Stimulated activated CD8-positive, alpha-beta memory T cell treated with anti-CD3 and anti-CD28 coated beads, Interleukin-15, amount 100 ng/mL, for 48 hours (primary cell): ENCODE measurements at places on chromosomes 7 and 10.

DNA sequence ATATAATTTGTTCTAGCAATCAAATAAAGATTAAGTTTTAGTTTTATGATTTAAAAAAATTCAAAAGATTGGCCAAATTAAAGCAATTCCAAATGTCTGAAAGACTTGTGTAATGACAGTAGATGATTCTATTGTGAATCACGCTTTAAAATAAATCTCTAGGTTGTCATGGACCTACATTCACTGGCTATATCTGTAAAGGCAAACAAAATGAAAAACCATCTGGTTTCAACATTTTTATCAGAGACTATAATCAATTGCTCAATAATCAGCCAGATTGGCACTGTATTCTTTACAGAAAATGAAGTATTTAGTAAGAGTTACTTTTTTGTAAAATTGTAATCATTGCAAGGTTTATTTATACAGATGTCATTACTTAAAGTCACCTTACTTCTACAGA lies 60.7 kb downstream of the DGKB start:
- DNase-seq: no peak

- no peak for DNase-seq
These were observed 129.0 kb downstream of the DIP2C start for GRCh38 chr10:560314-560992.

DNA sequence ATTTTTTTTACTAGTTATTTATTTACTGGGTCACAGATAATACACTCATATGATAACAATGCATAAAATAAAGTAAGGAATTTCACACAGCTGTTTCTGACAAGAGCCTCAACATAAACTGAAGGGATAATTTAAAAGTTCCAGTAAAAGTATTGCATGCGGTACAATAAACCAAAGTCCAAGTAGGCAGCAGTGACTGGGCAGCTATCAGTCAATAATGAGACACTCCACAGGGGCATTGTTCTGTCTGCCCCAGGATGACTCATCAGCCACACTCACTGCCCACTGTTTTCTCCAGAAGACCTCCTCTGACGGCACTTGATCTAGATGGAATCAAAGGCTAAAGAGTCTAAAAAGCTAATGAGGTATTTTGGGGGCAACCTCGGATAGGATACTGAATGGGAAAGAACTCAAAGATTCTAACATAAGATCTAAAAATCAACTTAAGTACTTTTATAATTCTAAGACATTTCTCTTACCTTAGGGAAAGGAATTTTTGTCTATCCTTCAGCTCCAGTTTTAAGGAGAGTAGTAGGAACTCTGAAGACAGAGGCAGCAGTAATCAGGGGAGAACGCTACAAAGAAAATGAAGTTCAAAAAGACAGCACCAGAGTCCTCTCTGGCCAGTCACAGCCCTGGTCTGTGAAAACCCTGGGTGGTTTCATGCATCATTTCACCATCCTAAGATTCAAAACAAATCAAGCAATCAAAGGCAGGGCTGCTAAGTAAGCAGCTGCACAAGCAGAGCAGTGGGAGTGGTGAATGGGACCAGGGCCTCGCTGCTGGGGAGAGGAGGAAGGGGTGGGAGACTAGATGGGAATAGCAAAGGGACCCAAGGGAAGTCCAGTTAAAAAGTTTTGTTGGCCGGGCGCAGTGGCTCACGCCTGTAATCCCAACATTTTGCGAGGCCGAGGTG lies 175.1 kb downstream of the AVL9 start:
- DNase-seq: no peak

GRCh38 chr7:105711726-105712402 lies 130.6 kb upstream of the EFCAB10 start:
- no peak for DNase-seq

GRCh38 chr10:484925-485661 lies 204.4 kb downstream of the DIP2C start:
- no peak for DNase-seq

GRCh38 chr7:30994206-30995100 lies 30.7 kb downstream of the GHRHR start:
- no peak for DNase-seq

DNA sequence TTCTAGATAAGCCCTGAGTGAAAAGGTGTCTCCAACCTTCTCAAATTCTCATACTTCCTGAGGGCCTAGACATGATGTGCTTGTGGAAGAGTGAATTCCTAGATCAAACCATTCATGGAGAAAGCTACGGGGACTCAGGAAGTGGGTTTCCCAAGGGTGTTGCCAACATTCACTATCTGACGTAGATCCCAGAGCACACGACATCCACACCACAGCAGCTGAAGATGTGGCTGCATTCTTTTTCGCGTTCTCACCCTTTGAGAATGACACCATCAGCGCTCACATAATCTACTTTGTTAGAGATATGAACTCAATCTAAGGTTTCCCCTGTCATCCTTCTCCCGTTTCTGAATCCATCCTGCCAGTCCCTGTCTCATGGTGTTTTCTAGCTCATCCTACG lies 290.8 kb downstream of the DNAJB6 start:
- DNase-seq: no peak

DNA sequence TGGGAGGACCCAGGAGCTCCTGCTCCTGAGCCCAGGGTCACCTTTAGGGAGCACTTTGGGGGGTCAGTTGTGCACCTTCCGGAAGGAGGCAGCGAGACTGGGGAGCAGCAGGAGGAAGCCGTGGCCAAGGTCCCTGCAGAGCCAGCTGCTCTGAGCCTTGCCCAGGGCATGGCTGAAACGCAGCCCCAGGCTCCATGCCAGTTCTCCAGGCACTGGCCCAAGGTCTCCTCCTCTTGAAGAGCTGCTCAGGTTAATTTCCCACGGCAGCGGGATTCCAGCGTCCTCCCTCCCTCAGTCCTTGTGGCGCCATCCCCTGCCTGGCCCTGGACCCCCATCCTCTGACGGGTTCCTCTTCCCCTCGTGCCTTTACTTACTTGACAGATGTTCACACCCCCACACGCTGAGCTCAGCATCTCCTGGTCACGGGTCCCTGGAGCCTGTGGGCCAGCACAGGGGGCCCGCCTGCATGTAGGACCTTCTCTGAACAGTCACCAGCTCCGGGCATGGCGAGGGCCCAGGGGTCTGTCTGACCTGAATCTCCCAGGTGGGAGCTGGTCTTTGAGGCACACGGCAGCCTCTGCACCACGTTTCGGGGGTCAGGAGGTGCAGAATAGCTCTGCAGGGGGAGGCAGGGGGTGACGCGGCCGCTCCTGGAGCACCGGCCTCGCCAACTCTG lies 16.7 kb upstream of the CFAP46 start:
- no peak for DNase-seq

DNA sequence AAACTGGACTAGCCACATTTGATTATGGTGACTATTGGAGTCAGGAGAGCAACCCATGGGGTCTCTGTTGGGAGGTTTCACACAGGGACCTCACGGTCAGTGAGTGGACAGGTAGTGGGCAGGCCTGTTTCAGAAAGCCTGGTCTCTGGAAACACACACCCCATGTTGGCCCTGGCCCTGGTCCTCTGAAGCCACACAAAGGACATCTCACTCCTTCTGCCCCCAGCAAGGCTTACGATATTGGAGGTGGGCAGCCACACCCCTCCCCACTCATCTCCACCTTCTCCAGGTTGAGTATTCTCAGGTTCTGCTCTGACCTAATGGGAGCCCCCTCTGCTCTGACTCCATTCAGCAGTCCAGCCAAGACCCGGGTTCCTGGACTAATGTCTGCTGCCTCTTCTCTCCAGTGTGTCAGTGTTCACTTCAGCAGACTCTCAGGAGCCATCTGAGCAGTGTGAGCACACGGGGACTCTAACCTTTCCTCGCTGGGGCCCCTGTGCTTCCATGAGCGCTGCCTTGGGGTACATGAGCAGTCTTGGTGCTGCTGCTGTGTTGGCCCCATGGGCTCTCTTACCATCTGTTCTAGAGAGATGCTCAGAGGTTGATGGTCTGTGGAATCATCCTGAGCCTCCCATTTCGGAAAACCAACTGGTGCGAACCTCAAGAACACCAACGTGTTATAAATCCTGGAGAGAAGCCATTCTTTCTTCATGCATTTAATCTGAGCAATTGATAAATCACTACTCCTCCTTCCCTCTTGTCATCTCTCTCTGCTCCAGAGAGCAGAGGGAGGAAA lies 748.6 kb downstream of the GRID1 start:
- no peak for DNase-seq

- DNase-seq: no peak
These were observed 4.7 kb downstream of the GDF2 start for GRCh38 chr10:47326927-47327330.

GRCh38 chr7:100896732-100897608 lies 1.3 kb upstream of the ACHE start:
- no peak for DNase-seq

DNA sequence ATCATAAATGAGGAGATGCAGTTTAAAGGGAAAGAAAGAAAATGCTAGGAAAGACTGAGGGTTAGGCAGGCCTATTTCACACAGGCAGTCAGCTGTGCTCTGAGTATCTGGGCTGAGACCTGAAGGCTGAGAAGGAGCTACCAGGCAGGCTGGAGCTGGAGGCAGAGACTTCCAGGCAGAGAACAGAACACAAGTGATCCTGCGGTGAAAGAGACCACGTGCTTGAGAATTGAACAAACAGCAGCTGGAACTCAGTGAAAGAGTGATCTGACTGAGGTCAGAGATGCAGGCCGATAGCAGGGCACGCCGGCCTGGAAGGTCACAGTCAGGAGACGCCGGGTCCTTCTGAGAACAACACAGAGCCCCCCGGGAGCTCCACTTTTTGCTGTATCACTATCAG lies 147.8 kb downstream of the ADAM12 start:
- no peak for DNase-seq

GRCh38 chr10:13231190-13231589 lies 3.0 kb downstream of the UCMA start:
- no peak for DNase-seq

DNA sequence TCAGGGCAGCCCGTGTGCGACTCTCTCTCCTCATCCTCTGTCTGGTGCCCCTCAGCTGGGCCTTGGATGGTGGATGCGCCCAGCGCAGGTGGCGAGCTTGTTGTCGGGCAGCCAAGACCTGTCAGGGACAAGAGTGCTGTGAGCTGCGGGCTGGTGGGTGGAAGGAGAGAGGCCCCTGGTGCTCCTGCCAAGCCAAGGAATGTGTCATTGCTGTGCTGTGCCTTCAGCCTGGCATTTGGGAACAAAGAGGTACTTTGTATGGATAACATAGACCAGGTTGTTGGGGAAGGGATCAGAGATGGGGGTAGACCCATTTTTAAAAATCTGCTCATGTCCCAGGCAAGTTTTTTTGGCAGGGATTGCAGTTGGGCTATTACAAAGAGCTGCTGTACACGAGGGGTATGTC lies 120.9 kb downstream of the PKD1L1 start:
- DNase-seq: no peak

DNA sequence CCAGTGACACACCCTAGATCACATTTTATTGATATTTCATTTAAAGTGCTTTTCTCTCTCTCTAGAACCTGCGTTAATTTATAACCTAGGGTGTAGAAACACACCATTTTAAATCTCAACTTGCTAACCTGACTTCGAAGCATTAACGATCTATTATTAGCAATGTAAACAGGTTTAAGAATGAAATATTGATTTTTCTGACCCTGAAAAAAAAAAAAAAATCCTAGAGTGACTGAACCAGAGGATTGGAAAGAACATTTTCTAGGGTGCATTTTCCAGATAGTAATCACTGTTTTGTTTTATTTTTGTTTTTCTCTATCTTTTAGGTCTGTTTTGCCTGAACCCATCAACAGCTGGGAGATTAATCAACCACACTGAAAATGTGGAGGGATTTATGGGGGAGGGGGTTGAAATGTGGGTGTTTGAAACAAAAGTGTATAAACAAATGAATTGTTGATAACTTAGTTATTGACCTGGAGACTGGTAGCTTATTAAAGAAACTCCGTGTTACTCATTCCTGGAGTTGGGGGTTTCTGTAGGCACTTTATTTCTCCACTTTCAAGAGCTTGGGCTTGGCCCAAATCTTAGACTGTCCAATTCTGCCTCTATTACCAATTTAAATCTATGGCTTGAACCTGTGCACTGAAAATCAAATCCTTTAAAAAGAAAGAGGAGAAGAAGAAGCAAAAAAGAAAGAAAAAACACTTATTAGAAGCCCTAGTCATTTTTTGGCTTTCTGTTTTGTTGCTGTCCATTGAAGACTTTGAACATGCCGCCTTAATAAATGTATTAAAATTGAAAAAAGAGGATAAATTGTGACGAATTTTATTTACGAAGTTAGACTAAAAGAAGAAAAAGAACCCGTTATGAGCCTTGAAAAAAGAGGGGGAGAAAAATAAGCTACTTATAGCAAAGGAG lies 2.8 kb downstream of the HOXA2 start:
- no peak for DNase-seq

DNA sequence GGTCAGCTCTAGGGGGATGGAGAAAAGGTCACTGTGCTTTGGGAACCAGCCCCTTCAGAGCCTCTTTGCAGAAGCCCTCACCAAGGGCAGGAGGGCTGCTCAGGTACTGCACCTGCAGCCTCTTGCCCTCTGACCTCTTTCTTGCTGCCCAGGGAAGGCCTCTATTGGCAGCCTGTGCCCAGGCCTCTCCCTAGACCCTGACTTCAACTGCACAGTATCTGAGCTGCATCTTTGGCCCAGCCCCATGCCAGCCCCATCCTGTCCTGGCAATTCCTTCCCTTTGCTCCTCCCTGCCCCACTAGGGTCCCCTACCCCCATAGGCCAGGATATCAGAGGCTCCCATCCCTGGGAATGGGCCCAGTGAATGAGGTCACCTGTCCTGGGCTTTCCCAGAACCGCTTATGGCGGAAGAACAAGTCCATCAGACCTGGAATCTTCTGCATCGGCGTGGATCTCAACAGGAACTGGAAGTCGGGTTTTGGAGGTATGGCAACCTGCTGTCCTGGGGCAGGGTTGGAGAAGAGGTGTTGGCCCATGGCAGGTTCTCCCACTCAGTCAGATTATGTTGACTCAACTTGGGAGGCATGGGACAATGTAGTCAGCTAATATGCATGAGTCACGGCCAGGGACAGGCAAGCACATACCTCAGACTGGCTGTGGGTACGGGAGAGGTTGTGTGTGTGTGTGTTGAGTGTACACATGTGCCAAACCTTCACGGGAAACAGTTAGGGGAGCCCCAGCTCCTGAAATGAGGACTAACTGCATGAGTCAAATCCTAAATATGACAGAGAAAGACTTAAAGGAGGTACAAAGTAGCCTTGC lies 17.1 kb upstream of the CPA1 start:
- DNase-seq: peak; percentile 73

GRCh38 chr7:89994483-89994882 lies 159.8 kb upstream of the STEAP1 start:
- DNase-seq: no peak

GRCh38 chr7:45606050-45606449 lies 31.9 kb downstream of the ADCY1 start:
- DNase-seq: no peak
